ENCODE measurements at places on chromosomes 2 and 18.

- peak; percentile 82 for DNase-seq
- H3K36me3 ChIP-seq = no peaks in the 10 kb centered on the region
- H3K27me3 ChIP-seq = no peaks in the 10 kb centered on the region
These were observed 568.4 kb downstream of the TNS1 start for GRCh38 chr2:217434180-217434975.

DNA sequence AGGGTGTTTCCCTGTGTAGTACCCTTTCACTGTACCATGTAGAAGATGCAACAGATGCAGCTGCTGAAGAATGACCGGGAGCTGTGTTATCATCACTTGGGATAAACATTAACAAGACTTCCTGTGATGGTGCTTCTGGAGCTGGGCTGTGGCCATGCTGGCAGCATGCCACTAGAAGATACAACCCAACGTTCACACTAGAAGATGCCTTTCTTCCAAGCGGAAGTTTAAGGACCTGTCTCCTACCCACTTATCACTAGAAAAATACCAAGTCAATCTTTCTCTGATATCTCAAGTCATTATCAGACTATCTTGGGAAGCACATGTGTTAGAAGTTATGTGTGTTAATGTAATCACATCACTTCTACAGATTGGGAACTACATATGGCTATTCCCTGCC, 953.5 kb downstream of the CNTNAP5 start:
- DNase-seq = peak; percentile 44
- no peaks in the 10 kb centered on the region for H3K4me1 ChIP-seq
- H3K27me3 ChIP-seq = no peaks in the 10 kb centered on the region
- no peak overlapping the region for H3K4me3 ChIP-seq
- H3K27ac ChIP-seq = no peak overlapping the region

DNA sequence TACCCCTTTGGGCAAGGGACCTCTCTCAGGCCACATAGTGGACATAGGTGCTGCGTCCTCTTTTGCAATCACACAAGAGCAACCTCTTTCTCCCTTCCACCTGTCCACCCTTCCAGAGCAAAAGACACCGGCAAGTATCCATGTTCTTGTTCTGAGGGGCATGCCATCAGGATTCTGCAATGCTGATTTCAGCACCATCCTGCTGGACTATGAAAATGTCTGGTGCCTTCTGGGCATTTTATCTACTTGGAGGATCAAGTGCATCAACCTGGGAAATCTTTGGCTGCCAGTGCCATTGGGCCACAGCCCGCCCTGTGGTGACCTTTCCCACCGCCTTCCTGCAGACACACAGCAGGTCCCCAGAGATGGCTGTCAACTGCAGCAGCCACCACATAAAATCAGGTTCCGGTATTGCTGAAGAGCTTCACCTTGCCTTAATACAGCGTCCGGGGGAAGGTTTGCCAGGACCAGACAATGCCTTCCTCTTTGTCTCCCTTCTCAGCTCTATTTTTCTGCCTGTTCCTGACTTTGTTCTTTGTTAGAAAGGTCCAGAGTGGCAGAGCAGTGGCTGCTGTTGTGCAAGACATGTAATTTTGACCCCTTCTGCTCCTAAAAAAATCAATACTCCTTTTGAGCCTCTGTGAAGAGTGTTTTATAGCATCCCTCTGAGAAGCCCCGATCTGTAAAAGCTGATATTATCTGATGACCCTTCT, 18.5 kb upstream of the BOD1L2 start:
- no peak overlapping the region for H3K27ac ChIP-seq
- no peaks in the 10 kb centered on the region for H3K4me1 ChIP-seq
- DNase-seq = no peak
- H3K27me3 ChIP-seq = no peaks in the 10 kb centered on the region

DNA sequence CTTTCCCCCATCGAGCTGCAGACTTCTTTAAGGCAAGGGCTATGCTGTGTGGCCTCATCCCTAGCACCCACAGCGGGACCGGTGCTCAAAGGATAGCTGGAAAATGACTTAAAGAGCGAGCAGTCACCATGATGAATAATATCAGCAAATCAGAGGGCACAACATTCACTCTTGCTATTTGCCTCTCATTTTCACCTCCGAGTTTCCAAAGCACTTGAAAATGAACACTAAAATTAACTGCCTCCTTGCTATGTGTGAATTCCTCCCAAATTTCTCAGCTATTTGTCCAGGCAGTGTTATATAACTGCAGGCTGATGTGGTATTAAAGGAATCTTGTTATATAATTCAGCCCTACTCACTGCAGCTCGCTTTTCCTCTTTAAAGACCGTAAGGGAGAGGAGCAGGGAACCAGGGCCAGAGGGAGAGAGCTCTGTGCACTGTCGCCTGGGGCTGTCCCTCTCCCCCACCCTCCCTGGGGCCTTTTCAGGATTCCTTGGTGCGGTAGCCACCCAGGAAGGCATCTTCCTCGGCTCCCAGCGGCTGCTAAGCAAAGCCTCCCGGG, 1.4 kb downstream of the CYS1 start:
- H3K27ac ChIP-seq = peak overlapping the region; percentile 44
- H3K4me1 ChIP-seq = no peaks in the 10 kb centered on the region
- no peak for DNase-seq
- peak overlapping the region; percentile 57 for H3K4me3 ChIP-seq
- H3K36me3 ChIP-seq = no peaks in the 10 kb centered on the region

DNA sequence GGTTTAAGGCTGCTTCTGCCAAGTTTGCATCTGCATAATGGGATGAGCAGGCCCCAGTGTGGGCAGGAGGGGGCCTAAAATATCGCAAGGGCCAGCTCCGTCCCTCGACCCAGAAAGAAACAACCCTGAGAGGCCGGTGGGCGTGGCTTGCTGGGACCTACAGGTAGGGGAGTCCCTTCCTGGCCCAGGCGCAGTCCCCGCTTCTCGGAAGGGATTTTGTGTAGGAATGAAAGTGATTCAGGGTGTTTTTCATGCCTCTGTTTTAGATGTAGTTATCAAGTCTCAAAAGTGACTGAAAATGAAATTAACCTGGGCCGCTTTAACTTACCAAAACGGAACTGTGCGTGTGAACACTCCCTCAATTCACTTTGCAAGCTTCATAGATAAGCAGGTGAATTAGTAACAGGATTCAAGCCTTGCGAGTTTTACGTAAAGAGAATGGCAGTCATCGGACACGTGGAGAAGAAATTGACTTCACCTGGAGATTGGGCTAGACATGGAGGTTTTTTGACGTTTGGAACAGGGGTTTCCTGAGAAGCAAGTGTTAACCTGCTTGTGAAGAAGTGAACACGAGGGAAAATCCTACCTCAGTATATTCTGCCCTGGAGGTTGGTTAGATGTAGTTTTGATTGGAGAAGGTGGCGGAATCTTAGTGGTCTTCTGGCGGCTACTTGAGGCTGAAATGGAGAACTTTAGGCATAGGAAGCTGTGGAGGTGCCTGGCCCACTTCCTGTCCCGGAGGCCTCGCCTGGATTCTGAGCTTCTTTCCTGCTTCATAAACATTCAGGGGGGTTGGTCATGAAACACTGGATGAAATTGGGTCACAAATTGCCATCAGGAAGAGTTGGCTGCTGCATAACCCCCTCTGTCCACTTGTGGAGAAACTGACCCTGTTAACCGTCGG, 1.7 kb downstream of the NCK2 start:
- no peak overlapping the region for H3K27ac ChIP-seq
- DNase-seq = peak; percentile 33
- peak overlapping the region; percentile 95 for H3K4me3 ChIP-seq
- H3K36me3 ChIP-seq = peaks cover 1% of the 10 kb centered on the region
- no peaks in the 10 kb centered on the region for H3K27me3 ChIP-seq
- no peaks in the 10 kb centered on the region for H3K4me1 ChIP-seq

GRCh38 chr18:72174972-72175649, 369.0 kb downstream of the CBLN2 start:
- no peaks in the 10 kb centered on the region for H3K4me1 ChIP-seq
- DNase-seq = no peak
- H3K27me3 ChIP-seq = no peaks in the 10 kb centered on the region

- no peaks in the 10 kb centered on the region for H3K36me3 ChIP-seq
- H3K27ac ChIP-seq = no peak overlapping the region
- H3K4me3 ChIP-seq = no peak overlapping the region
- peaks cover 6% of the 10 kb centered on the region for H3K4me1 ChIP-seq
These were observed 302.9 kb downstream of the LRRTM1 start for GRCh38 chr2:80001701-80002101.

GRCh38 chr2:12717191-12718014, 667 bp downstream of the TRIB2 start:
- peaks cover 42% of the 10 kb centered on the region for H3K4me1 ChIP-seq
- peak; percentile 85 for DNase-seq
- H3K27ac ChIP-seq = peak overlapping the region; percentile 93
- H3K27me3 ChIP-seq = no peaks in the 10 kb centered on the region
- H3K36me3 ChIP-seq = peaks cover 2% of the 10 kb centered on the region

- H3K27me3 ChIP-seq = no peaks in the 10 kb centered on the region
- H3K4me1 ChIP-seq = no peaks in the 10 kb centered on the region
- no peaks in the 10 kb centered on the region for H3K36me3 ChIP-seq
These were observed 127.8 kb downstream of the KLHL29 start for GRCh38 chr2:23512778-23513177.

GRCh38 chr2:104654811-104655210, 199.1 kb upstream of the POU3F3 start:
- DNase-seq = peak; percentile 87
- peaks cover 11% of the 10 kb centered on the region for H3K4me1 ChIP-seq
- no peak overlapping the region for H3K4me3 ChIP-seq
- no peaks in the 10 kb centered on the region for H3K36me3 ChIP-seq

GRCh38 chr2:19033240-19033639, 325.2 kb downstream of the OSR1 start:
- no peak overlapping the region for H3K4me3 ChIP-seq
- H3K27ac ChIP-seq = no peak overlapping the region
- no peaks in the 10 kb centered on the region for H3K27me3 ChIP-seq
- peaks cover 12% of the 10 kb centered on the region for H3K4me1 ChIP-seq

GRCh38 chr2:152394326-152394725, 59.4 kb downstream of the FMNL2 start:
- no peak for DNase-seq
- H3K4me3 ChIP-seq = no peak overlapping the region
- no peaks in the 10 kb centered on the region for H3K36me3 ChIP-seq

DNA sequence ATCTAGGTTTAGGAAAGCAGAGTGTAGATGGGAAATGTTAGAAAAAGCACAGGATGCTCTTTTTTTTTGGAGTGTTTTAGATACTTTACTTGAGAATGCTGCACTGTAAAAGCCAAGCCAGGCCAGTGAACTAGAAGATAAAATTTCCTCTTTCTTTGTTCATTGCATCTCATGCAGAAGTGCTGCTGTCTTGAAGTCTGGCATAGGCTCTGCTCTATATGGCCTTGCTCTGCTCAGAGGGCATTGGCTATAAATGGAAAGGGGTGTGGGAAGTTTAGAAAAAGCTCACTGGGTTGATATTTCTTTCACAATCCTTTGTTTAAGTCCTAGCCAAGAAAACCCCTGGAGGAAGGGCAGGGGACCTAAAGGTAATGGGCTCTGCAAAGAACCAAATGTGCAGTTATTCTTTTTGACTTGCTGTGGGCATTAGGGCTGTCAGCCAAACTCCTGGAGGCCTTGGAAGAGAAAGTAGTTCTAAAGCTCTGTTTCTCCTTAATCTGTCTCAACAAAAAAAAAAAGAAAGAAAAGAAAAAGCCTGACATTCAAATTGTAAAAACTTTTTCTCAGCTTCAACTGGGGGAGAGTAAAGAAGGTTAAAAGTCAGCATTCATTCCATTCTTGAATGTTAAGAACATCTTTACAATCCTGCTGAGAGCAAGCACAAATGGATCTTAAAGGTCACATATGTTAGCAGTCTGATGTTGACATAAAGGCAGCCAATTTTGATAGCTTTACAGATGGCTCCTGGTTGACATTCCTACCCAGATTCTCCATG, 338.3 kb downstream of the GULP1 start:
- H3K27ac ChIP-seq = peak overlapping the region; percentile 39
- peaks cover 2% of the 10 kb centered on the region for H3K4me1 ChIP-seq
- DNase-seq = no peak
- no peaks in the 10 kb centered on the region for H3K36me3 ChIP-seq
- no peaks in the 10 kb centered on the region for H3K27me3 ChIP-seq
- no peak overlapping the region for H3K4me3 ChIP-seq

- no peaks in the 10 kb centered on the region for H3K27me3 ChIP-seq
- no peak overlapping the region for H3K4me3 ChIP-seq
- H3K27ac ChIP-seq = no peak overlapping the region
- H3K36me3 ChIP-seq = no peaks in the 10 kb centered on the region
These were observed 2.8 kb downstream of the GAREM2 start for GRCh38 chr2:26175466-26176278.

DNA sequence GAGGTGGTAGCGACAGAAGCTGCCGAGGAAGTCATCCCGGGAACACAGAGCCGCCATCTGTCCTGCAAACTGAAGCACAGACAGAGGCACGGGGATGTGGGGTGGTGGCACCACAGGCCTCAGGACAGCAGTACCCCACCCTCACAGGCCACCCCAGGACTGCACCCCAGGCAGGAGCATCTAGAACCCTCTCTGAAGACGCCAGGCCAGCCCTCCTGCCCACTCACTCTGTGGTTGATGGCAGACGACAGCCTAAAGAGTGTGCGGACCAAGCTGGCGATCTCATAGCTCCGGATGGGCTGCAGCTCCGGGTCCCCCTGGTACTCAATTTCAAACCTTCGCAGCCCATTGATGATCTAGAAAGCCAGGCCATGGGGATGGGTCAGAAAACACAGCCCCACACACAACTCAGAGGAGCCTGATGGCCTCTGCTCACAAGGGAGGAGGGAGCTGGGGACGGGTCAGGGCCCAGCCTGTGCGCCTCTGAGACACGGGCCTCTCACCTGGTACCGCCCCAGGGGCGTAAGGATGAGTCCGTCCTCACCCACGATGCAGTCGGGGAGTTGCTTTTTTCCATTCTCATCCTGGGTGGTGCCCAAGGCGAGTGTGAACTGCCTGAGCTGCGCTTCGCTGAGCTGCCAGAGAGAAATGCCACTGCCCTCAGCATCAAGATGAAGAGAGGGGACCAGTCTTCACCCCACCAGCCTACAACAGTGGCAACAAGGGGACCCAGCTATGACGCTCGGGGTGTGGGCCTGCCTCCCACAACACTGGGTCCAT, 8.1 kb upstream of the CCDC74B start:
- no peaks in the 10 kb centered on the region for H3K27me3 ChIP-seq
- H3K27ac ChIP-seq = no peak overlapping the region
- DNase-seq = no peak
- H3K4me3 ChIP-seq = no peak overlapping the region
- peaks cover 25% of the 10 kb centered on the region for H3K36me3 ChIP-seq

- no peak for DNase-seq
- no peaks in the 10 kb centered on the region for H3K4me1 ChIP-seq
- H3K36me3 ChIP-seq = no peaks in the 10 kb centered on the region
- H3K27ac ChIP-seq = peak overlapping the region; percentile 67
These were observed 74.3 kb downstream of the ICOS start for GRCh38 chr2:204010628-204011560.

DNA sequence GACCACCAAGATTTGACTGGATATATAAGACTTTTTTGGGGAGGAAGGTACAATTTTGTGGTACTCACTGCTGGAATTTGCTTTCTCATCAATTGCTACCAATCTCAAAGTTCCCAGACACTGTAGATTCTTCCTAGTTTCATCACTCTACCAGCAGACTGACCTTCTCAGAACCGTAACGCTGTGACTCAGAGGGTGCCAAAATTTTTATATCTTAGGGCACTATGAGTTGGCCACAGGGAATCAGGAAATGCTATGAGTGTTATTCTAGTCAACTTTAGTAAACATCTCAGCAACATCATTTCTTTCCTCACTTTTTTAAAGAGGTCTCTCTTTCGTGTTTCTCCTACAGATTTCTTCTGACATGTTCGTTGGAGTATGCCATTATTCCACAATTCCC, 499.0 kb downstream of the TMX3 start:
- no peak overlapping the region for H3K27ac ChIP-seq
- H3K36me3 ChIP-seq = no peaks in the 10 kb centered on the region
- H3K27me3 ChIP-seq = no peaks in the 10 kb centered on the region
- DNase-seq = no peak
- H3K4me1 ChIP-seq = no peaks in the 10 kb centered on the region

GRCh38 chr2:237418300-237418699, 4.3 kb upstream of the COL6A3 start:
- H3K36me3 ChIP-seq = no peaks in the 10 kb centered on the region
- no peaks in the 10 kb centered on the region for H3K27me3 ChIP-seq
- H3K4me1 ChIP-seq = 0 out of 2 replicates have a peak, but pooled peaks cover 8% of the 10 kb centered on the region
- no peak overlapping the region for H3K27ac ChIP-seq
- H3K4me3 ChIP-seq = no peak overlapping the region
- no peak for DNase-seq
